ENCODE measurements at places on chromosomes 7 and 10.

GRCh38 chr7:40572810-40573465 lies 438.1 kb downstream of the SUGCT start:
- DNase-seq, result no peak

DNA sequence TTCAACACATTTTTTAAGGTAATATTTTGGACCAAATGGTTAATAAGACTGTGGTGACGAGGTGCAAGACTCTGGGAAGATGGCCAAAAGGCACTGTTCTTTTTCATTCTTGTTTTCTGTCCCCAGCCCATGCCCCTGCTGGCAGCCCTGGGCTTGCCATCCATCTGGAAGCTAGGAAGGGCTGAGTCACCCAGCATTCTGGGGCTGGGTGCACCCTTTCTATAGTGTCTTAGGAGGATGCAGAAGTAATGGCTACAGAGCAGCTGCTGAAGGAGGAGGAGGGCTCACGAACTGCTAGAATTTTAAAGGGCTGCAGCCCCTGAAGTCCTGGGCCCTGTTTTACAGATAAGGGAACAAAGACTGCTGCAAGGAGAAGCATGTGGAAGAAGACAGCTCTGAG lies 42.8 kb upstream of the ZNF32 start:
- no peak for DNase-seq

- no peak for DNase-seq
Observed at GRCh38 chr7:135509589-135509838, 388 bp downstream of the CNOT4 start.

DNA sequence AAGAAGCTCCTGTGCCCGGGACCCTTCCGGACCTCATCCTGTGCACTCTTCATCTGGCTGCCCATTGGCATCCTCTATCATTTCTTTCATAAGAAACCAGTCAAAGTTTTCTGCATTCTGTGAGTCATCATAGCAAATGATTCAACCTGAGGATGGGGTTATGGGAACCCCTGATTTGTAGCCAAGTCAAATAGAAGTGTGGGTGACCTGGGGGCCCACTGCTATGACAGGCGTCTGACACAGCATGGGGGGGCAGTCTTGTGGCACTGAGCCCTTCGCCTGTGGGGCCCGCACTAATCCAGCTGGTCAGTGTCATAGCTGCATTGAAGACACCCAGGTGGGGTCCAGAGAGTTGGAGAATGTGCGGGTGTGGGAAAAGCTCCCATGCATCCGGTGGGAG lies 230.4 kb downstream of the USP6NL start:
- peak; percentile 20 for DNase-seq

- DNase-seq, result no peak
Observed at GRCh38 chr7:37988721-37989650, 68.5 kb downstream of the EPDR1 start.

- DNase-seq, result no peak
Observed at GRCh38 chr10:15472008-15472407, 100.9 kb upstream of the FAM171A1 start.

- DNase-seq, result no peak
Observed at GRCh38 chr7:48964074-48964473, 39.7 kb downstream of the CDC14C start.

DNA sequence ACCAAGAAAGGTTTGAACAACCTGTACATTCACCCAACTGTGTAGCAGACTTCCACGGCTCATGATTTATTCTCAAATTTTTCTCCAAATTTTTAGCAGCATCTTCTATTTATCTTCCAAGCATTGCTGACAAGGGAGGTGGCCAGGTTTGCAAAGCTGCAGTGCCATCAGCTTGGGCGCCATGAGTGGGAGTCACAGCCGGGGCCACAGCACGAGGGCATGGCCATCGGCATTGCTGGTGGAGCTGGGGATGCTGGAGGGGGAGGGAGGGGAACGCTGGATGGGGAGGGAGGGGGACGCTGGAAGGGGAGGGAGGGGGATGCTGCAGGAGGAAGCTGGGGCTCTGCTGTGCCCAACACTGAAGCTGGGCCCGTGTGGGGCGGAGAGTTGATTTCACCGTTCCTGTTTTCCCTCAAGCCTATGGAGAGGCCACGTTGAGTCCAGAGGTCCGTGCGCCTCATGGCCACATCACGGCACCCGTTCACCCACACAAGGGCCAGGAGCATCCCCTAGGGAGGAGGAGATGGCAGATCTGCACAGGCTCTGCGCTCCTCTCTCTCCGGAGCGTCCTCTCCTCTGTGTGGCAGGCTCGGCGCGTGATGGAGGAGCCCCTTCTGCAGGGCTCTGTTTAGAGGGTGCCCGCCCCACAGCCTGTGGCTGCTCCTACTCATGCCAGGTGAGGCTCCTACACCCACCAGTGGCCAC lies 520.2 kb downstream of the DNAJB6 start:
- no peak for DNase-seq

DNA sequence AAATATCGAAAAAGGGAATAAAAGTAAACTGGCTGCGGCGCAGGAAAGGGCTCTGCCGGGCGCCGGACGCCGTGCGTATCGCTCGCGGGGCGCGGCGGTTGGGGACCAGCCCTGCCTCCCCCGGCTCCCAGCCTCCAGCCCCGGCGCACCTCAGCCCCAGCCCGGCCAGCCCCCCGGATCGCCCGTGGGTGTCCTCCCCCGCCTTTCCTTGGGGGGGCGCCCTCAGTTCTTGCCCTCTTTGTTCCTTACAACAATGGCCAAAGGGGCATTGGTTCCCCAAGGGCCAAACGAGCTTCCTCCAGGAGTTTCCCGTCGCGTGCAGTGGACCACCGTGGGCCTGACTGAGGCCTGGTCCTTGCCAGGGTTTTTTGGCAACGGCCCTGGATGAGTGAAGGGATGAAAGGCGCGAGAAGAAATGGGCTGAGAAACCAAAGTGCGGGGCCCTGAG lies 1.2 kb downstream of the MACROH2A2 start:
- no peak for DNase-seq

- no peak for DNase-seq
Observed at GRCh38 chr7:24975172-24975571, 4.8 kb downstream of the OSBPL3 start.

- DNase-seq, result no peak
Observed at GRCh38 chr10:110305767-110306451, 1.2 kb upstream of the SMNDC1 start.

DNA sequence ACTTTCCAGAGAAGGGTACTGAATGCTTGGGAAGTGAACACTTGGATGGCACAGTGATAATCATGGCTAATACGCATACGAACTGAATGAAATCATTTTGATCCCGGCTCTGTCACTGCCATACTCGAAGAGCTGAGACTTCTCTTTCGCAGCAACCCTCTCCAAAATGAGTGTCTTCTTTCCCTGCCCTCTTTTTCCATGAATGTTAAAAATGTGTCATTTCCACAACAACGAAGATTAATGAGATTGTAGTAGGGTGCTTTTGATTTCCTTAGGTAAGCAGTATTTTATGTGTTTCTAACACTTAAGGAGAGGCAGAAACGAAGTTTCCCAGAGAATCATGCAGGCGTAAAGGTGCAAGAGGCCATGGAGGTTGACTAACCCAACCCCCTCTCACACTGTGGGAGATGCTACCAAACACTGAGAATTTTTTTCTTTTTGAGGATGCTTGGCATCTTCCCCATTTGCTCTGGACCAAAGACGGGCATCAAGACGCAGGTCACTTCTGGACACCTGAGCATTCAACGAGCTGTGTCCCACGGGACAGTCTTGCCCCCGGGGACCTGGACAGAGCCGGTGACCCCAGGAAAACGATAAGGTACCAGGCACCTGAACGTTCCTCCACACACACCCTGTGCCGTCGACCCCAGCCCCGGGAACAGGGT lies 823 bp downstream of the COPG2 start:
- DNase-seq, result no peak

- peak; percentile 15 for DNase-seq
Observed at GRCh38 chr10:129888784-129889616, 75.1 kb downstream of the EBF3 start.

- no peak for DNase-seq
Observed at GRCh38 chr10:124060148-124060720, 33.2 kb downstream of the CHST15 start.

GRCh38 chr10:44860811-44861736 lies 50.1 kb upstream of the TMEM72 start:
- DNase-seq, result no peak

- DNase-seq, result no peak
Observed at GRCh38 chr7:40490603-40490924, 355.8 kb downstream of the SUGCT start.

DNA sequence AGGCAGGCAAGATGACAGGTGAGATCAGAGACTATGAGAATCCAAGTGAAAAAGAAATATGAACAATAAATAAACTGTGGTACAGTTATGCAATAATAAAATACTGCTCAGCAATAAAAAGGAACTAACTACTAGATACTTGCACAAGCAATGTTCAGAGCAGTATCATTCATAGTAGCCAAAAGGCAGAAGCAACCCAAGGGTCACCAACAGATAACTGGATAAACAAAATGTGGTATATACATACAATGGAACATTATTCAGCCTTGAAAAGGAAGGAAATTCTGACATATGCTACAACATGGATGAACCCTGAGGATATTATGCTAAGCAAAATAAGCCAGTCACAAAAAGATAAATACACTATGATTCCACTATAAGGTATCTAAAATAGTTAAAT lies 76.9 kb upstream of the KCNIP2 start:
- DNase-seq, result no peak

DNA sequence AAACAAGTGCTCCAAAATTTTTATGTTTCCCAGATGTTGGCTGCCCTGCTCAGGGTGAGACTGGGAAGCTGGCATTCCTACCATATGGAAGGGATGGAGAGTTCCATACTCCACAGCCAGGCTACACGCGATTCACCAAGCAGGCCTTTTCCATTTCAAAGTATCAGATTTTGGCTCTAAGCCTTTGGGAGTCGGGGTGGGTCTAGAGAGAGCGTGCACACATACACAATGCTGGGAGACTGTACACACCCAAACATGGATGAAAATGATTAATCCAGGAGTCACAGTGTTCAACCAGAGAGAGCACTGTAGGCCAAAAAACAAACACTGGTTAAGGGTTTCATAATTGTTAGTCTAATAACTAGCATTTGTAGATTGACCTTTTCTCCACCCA lies 295.0 kb downstream of the BICC1 start:
- DNase-seq, result no peak

- peak; percentile 30 for DNase-seq
Observed at GRCh38 chr7:518630-519483, 789 bp downstream of the PDGFA start.

DNA sequence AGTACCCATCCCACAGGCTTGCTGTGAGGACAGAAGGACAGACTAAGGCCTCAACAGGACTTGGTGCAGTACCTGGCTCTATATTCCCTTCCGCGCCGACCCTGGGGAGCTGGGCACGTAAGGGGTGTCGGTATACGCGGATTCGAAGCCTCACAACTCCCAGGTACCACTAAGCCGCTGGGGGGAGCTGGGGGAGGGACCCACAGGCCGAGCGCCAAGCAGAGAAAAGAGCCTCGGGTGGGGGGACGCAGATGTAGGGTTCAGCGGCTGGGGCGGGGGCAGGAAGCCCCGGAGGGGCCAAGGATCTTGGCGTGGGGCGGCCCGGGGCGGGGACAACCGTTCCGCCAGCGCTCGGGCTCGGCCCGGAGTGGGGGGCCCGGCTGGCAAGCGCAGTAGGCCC lies 126.4 kb upstream of the ZNF746 start:
- DNase-seq, result no peak

DNA sequence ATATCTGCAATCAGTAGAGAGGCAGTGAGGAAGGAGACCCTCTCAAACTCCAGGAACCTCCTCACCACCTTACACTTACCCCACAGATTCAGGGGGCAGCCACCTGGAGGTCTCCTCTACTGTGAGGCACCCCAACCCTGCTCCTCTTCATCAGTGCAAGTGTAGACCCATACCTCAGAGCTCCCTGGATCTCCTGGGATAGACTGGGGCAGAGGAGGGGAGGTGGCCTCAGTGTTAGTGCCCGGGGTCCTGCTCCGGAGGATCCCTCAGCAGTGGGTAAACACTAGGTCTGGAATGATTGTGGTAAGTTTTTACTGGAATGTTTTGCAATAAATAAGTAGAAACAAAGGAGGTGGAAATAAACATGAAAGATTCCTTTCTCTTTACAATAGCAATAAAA lies 31.1 kb downstream of the ANTXRL start:
- no peak for DNase-seq

- no peak for DNase-seq
Observed at GRCh38 chr7:112580717-112581435, 100.1 kb downstream of the LSMEM1 start.

DNA sequence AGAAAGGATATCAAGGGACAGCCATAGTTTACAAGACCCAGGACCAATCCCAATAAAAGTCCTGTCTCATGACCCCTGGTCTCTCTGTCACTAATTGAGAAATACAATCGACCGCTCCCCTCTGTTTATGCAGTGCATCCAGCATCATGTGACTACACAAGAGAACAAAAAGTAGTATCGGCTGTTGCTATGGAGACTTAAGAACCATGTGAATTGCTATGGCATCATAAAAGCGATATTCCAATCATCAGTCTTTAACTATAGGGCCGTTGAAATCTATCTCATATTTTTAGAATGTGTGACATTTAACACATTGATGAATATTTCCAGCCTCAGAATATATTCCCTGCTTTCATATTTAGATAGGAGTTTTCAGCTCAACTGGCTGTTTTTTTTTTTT lies 139.3 kb downstream of the FRMD4A start:
- no peak for DNase-seq

- no peak for DNase-seq
Observed at GRCh38 chr7:42385912-42386311, 148.9 kb upstream of the GLI3 start.

DNA sequence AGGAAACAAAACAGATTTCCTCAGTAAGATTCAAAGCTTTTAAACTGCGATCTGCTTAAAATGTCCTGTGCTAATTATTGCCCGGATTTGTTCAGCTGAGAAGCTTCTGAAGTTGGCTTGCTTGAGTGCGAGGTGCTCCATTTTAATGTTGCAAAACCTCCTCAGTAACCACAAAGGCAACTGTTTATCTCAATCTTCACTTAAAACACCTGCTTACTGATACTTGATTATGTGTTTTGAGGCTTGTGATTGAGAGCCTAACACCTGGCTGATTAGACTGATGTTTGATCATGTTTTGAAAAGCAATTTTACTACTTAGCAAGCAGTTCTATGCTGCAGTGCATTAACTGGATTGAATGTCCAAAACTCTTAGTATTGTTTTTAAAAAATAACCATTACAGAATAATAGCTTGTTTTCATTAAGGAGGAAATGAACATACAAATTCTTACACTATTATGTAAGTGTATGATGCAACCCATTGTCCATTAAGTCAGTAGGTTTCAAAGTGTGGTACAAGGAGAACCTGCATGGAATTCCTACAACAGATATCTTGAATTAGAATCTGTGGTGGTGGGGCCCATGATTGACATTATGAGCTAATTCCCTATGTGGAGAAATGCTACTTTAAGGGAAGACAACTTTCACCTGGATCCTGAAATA lies 96.9 kb upstream of the FAM180A start:
- no peak for DNase-seq

GRCh38 chr7:1189986-1190772 lies 30.2 kb upstream of the ZFAND2A start:
- DNase-seq, result no peak

GRCh38 chr7:14024406-14024805 lies 34.9 kb upstream of the ETV1 start:
- DNase-seq, result no peak

- no peak for DNase-seq
Observed at GRCh38 chr7:127057918-127058317, 194.8 kb downstream of the GRM8 start.

Data from stimulated activated CD4-positive, alpha-beta T cell treated with anti-CD3 and anti-CD28 coated beads, Interleukin-1b, Interleukin-23, amount 100 ng/mL, for 24 hours (primary cell).